Fibroblast of skin of right quadriceps (primary cell): ENCODE measurements at places on chromosomes 16 and 17.

GRCh38 chr16:82031116-82032084 lies 3.7 kb upstream of the HSD17B2 start:
- peak; percentile 61 for DNase-seq

DNA sequence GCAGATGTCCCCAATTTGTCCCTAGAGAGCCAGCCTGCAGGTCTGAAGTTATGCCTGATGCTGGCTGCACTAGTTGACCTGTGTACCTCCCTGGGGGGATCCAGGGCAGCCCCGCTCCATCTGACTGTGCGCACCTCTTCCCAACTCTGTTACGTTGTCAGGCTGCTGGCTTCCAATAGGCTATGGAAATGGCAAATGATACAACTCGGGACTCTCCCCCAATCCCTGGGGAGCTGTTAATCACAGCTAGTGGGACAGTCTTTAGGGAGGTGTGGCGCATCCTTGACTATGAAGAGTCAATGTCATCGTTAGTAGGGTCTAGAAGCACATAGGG lies 30.1 kb downstream of the GPRC5B start:
- no peak for DNase-seq

DNA sequence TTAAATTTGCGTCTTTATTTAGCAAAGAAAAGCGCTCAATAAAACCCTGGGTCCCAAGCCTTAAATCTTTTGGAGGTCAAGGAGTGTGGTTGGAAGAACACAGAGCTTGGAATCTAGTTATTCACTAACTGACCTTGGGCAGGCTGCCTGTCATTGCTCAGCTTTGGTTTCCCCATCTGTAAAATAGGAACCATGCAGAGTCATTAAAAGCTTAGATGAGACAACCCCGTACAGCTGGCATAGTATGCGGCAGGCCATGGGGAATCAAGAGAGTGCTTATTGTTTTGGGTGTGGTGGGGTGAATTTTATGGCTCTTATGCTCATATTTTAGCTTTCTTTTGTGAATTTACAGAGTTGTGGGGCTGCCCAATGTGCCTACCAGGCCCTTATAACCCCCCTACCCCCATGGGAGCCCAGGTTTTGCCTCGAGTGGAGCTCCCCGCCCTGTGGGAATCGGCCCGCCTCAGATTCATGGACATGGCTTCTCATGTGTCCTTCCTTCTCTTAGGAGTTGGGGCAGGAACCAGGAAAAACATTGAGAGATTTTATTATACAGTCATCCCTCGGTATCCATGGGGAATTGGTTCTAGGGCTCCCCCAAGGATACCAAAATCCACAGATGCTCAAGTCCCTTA lies 113.5 kb downstream of the CLEC16A start:
- no peak for DNase-seq

DNA sequence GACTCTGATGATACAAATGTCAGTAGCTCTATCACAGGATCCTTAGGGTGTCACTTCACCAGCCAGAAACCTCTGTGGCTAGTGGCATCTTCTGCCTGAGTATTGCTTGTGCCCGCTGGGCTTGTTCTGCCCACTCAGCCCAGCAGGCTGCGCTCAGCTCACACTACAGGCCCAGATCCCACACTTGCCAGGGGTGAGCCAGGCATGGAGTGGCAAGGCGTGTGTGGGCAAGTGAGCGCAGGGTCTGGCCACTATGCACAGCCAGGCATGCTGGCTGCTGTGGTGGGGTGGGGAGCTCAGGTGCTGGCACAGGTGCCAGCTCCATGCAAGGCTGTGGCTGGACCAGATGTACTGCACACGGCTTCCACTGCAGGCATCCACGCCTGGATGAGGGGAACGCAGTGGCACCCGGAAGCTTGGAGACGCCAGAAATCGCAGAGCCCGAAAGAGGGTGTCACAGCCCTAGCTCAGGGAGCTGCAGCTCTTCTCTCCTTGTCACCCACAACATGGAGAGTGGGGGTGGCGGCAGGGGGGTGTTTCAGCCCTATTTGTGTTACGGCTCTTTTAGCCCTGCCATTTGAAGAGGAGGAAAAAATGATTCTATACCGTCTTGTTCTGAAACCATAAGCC lies 10.2 kb downstream of the CFAP97D1 start:
- DNase-seq = no peak

GRCh38 chr16:11914210-11915113 lies 1.3 kb downstream of the GSPT1 start:
- DNase-seq = no peak

DNA sequence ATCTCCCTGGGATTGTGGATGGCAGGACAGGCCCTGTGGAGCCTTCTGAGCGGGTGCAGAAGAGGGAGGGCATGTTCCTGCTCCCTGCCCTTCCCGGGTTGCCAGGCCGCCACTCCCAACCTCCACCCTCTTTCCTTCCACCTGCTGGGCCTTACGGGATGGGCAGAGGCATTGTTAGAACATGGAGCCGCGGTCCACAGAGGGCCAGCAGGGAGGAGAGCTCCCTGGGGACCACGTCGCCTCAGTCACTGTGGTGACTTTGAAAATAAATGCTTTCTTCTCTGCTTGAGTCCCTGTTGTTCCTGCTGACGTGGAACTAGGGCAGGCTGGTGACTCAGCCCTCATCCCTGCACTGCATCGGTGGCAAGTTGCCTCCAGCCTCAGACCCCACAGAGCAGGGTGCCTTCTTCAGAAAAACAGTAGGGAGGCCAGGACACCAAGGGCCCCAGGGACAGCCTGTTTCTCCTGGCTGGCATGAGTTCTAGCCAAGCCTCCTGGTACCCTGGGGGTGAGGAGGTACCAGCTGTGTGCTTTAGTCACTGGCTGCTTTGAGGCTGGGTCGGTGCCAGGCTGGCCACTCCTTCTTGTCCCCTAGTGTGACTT lies 224.9 kb downstream of the SEC14L1 start:
- peak; percentile 87 for DNase-seq
